ENCODE measurements at places on chromosomes 5 and 9.

- DNase-seq, result peak; percentile 24
Observed at GRCh38 chr9:7974335-7974960, 174.9 kb upstream of the DMAC1 start.

DNA sequence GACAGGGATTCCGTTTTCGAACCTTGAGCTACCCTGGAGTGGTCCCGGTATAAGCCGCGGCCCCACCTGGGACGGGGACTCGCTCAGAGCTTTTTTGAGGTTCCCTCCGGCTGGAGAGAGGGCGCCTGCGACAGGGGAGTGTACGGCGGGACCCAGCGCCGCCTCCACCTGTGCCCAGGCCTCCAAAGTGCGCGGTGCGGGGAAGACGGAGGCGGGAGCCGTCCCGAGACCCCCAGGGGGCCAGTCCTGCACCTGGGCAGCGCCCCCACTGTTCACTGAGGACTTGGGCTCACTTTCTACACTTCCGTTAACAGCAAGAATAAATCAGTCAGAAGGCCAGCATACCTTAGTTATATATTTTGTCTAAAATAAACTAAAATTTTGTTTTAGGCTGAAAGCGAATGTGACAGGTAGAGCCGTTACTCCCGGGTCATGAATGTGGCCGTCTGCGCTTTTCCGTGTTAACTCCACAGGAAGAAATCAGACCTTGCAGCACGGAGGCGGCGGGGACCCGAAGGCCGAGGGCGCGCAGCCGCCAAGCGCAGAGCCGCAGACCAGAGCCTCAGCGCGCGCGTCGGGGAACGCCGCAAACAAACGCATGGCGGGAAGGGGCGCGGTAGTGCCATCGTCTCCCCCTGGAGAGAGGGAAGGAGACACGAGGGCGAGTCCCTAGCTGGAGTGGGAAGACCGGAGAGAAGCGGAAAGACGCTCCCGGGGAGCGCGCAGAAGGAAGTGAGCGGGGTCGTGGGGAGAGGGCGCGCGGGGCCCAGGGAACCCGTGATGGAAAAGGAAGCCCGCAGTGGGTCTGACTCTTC is 14.1 kb downstream of the TRIM7 start:
- DNase-seq, result no peak

- no peak for DNase-seq
Observed at GRCh38 chr9:130955947-130956621, 17.0 kb upstream of the FIBCD1 start.

DNA sequence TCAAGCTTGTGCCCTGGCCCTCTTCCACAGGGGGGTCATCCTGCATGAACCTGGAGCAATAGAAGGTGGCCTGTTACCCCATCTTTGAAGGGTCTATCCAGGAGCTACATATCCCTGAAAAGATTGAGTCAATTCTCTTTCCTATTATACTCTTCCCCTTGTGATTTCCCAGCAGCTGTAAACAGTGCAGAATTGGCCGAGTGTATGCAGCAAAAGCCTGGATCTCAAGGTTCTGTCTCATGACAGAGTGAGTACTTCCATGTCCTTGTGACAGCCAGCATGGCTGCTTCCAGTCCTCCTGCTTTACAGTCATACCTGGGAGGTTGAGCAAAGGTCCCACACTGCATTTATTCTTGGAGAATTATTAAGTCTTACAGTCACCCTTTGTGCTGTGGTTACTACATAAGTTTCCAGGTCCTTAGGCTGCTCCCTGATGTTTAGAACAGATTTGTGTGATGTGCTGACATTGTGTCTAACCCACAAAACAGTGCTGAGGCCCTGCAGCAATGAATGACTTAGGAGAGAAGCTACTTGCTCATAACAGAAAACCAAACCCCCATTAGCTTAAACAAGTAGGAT is 67.5 kb downstream of the NREP start:
- no peak for DNase-seq

- no peak for DNase-seq
Observed at GRCh38 chr5:117249086-117249815, 674.6 kb upstream of the SEMA6A start.

DNA sequence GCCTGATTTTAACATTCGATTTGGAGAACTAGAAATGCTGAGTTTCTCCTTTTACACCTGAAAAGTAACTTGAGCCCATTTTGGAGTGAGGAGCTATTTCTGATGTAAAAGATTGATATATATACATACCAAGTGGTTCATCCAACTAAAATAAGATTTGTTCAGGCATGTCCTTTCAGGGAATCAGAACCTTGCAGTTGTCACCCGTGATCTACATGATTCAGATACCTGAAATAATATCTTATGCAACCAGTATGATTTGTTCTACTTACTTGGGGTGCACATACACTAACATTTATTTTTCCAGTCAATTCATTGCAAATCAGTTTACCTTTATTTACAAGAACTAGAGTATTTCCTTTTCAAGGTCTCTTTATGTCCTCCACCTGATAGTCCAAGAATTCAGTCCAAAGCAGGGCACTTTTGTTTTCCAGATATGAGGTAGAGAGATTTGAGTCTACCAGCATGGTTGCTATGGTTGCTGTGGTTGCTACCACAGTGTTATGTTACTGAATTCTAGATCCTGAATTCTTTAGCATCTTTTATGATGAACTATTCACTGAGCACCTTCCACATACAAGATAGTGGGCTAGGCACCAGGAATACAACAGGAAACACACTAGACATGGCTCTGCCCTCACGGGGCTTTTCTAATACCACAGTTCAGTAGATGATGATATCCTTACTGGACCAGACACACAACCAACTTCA is 49.3 kb downstream of the CCL28 start:
- DNase-seq, result no peak

- DNase-seq, result no peak
Observed at GRCh38 chr9:4508907-4509589, 18.8 kb downstream of the SLC1A1 start.

DNA sequence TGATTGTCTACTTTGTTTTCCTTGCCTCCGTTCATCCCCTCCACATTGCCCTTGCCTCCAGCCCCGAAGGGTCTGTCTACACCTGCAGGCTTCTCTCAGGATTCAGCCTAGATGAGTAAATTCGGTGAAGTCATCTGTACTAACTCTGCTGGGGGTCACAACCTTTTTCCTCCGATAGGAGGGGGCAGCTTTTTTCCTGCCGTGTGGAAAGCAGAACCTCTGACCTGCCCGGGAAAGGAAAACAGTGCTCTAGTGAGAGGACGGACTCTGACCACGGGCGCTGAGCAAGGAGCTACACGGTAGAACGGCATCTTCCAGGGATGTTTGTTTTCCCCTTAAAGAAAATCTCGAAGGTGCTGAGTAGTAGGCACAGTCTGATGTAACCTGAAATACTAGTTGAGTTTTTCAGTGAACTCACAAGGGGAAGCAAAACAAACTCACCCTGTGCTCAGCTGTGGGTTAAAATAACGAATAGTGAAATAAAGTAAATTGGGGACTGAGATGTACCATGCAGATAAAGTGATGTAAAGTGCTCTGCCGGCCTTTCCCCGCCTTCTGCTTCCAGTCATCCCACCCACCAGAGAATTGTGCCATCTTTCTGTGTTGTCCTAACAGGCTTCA is 281.8 kb downstream of the AOPEP start:
- no peak for DNase-seq

GRCh38 chr5:16383544-16384052 is 82.0 kb downstream of the ZNF622 start:
- DNase-seq, result no peak

DNA sequence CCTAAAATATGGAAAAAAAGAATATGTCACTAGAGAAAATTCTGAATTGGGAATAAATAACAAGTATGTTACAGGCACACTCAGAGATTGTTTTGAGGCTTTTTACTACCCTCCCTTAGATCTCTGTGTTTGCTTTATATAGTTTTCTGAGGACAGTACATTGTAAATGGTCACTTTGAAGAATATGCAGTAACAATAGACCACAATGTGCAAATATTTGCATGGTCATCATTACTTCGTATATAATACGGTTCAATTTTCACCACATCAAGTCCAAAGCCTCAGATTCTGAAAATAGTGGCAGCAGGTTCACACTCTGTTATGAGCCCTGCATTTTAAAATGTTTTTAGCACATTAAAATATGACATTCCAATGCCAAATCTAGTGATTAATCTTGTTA is 238.6 kb downstream of the ADAMTS6 start:
- DNase-seq, result no peak

DNA sequence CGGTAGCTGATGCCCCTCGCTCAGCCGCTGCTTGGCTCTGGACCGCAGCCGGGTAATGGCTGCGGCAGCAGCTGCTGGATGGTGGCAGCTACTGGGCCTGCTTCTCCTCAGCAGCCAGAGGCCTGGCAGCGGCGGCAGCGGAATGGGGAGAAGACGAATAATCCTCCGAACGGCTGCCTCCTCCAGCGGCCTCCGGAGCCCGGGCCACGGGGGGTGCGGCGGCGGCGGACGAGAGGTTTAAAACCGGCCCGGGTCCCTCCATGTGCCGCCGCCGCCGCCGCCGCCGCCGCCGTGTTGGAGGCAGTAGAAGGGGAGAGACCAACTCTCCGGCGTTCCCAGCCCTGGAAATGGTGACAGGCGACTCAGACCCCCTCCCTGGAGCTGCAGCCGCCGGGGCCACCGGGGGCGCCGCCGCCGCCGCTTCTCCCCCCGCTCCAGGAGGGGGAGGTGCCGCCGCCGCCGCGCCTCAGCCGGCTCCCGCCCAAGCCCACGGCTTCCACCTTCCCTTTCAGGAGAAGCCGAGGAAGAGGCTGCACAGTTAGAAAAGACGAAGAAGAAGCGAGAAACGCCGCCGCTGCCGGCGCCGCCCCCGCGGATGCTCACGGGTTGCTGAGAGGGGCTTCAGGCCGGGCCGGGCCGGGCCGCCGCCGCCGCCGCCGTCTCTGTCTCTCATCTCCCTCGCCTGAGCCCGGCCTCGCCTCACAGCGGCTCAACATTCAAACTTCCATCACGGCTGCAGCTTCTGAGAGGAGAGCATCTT is 118.4 kb upstream of the PRSS3 start:
- DNase-seq, result no peak

DNA sequence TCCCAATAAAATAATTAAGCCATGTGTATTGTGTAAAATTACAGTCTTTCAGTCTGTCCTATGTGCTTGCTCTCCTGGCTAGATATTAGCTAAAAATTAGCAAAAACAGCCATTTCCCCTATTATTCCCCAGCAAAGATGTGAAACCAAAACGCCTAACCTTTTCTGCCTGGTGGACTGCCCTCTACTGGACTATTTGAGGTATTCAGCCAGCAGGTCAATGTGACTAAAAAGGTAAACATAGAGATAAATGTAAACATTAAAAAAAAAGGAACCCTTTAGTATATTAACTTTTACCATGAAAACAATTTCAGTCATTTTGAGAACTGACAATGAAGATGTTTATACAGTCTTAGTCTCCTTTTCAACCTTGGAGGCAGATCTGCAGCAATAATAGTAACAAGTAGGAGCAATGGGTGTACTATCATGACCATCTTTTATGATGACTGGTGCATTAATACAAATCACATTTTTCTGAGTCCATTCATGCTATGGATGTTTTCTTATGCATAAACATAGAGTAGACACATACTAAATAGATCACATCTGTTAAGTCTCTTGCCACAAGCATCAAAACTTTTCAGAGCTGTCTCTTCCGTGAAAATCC is 10.1 kb downstream of the ATG12 start:
- peak; percentile 64 for DNase-seq

DNA sequence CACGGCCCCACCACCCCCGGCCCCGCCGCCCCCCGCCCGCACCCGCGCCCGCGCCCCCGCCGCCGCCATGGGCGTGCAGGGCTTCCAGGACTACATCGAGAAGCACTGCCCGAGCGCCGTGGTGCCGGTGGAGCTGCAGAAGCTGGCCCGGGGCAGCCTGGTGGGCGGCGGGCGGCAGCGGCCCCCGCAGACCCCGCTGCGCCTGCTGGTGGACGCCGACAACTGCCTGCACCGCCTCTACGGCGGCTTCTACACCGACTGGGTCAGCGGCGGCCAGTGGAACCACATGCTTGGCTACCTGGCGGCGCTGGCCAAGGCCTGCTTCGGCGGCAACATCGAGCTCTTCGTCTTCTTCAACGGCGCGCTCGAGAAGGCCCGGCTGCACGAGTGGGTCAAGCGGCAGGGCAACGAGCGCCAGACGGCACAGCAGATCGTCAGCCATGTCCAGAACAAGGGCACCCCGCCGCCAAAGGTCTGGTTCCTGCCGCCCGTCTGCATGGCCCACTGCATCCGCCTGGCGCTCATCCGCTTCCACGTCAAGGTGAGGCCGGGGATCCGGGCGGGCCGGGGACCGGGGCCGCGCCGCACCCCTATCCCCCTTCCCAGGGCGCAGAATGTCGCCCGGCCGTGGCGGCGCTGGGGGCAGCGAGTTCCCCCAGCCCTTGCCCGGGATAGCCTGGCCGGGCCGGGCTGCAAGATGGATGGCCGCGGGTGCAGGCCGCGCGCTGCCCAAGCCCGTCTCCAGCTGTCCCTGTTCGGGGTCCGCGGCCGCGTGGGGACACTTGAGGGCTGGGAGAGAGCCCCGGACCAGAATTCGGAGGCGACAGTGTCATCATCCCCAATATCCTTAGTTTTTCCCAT is 594 bp downstream of the FAM120A start:
- peak; percentile 26 for DNase-seq

- peak; percentile 43 for DNase-seq
Observed at GRCh38 chr9:107243742-107244141, 39.3 kb upstream of the RAD23B start.

DNA sequence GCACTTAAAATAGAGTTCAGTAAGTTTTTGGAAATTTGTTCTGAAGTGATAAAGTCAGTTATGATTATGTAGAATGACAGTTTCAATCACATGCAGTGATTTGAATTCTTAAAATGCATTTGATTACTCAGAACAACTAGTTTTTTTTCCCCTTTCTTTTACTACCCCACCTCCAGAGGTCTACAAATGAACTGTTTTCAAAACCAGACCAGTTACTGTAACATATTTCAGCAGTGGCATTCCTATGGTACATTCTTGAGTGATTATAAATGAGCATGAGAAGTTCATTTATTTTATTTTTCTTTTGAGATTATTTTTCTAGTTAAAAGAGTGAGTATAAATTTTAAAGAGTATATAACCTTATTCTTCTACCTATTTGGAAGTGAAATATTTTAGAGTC is 71.6 kb downstream of the NNT start:
- DNase-seq, result no peak

DNA sequence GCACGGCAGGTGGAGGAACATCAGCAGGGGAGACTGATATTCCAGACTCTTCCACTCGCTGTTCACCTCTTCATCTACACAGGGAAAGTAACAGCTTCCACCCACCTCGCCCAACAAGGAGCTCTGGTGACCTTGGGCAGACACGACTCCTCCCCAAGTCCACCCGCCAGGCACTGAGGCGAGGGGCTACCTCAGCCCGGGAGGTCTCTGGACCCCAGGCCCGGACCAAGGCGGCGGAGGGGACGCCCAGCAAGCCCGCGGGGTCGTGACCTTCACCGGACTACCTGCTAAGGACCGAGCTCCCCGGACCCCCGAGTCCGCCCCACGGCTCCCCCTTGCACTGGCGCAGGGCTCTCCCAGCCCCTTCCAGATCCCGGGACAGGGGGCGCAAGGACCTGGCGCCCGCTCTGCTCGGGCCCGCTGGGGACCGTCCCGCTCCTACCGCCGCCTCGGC is 70.2 kb upstream of the LPCAT1 start:
- DNase-seq, result no peak
